Progenitor cell of endocrine pancreas (in vitro differentiated cells): ENCODE measurements at places on chromosomes 2 and 18.

- no peak for DNase-seq
Observed at GRCh38 chr2:127558911-127559310, 23.4 kb downstream of the MYO7B start.

DNA sequence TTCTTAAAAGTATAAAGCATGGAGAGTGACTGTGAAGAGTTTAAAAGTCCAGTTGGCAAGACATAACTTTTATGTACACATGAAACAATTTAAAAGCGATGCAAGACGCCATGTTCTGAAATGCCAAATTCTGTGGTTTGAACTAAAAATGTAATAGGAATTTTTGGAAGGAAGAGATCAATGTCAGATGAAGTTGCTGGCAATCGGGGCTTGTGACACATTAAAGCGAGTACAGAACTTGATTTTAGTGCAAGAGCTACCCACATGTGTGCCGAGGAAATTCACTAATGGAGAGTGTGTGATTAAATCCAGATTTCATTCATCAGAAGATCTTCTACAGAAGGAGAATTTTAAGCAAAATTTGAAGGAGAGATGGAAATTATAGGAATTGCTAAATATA is 220.2 kb upstream of the CCDC68 start:
- DNase-seq, result no peak

- DNase-seq, result no peak
Observed at GRCh38 chr18:42328931-42329330, 373.9 kb downstream of the PIK3C3 start.

DNA sequence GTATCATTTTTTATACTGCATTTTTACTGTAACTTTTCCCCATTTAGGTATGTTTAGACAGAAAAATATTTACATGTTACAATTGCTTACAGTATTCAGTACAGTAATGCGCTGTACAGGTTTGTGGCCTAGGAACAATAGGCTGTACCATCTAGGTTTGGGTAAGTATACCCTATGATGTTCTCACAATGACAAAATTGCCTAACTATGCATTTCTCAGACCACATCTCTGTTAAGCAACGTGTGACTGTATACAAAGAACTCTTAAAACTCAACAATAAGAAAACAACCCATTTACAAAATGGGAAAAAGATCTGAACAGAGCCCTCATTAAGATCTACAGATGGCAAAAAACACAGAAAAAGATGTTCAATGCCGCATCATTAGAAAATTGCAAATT is 29.4 kb downstream of the FAM210A start:
- no peak for DNase-seq

- DNase-seq, result no peak
Observed at GRCh38 chr2:217992061-217992460, 10.7 kb downstream of the TNS1 start.

DNA sequence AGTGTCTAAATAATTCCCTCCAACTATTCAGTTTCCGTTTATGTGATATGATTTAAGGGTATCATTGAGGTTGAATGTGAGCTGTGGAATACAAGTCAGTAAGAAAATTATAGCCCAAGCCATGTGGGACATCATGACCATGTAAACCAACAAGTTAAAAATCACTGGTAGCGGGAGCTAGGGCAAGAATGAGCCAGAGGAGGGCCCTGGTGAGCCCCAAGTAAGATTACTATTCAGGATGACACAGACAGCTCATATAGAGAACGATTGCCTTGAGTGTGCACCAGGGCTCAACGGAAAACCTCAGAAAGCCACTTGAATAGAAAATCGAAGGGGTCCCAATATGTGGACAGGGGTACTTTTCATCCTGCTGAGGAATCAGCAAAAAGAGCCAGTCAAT is 87.8 kb upstream of the RBMS1 start:
- no peak for DNase-seq

DNA sequence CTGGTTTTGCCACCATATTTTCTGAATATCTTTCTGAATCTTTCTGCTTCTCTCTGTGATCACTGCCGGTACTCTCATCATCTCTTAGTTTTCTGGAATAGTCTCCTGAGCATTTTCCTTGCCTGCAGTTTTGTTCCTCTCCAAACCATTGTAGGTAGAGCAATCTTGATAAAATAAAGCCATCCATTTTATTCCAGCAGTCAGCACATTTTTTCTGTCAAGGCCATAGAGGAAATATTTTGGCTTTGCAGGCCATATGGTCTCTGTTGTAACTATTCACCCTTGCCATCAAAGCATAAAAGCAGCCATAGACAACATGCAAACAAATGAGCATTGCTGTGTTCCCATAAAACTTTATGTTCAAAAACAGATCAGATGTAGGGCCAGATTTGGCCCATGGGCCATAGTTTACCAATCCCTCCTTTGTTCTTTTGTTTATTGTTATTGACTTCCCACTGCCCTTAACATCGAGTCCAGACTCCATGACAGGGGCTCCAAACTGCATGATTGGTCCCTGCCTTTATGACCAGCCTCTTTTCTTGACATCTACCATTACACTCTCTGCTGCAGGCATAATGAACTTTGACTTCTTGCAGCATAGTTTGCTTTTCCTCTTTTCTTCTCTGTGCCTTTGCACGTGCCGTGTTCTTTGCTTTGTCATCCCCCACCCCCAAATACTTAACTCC is 29.8 kb downstream of the TMEM87B start:
- no peak for DNase-seq

GRCh38 chr2:70796262-70796661 is 5.8 kb upstream of the FIGLA start:
- no peak for DNase-seq

- DNase-seq, result no peak
Observed at GRCh38 chr18:49723648-49724180, 89.6 kb downstream of the ACAA2 start.

DNA sequence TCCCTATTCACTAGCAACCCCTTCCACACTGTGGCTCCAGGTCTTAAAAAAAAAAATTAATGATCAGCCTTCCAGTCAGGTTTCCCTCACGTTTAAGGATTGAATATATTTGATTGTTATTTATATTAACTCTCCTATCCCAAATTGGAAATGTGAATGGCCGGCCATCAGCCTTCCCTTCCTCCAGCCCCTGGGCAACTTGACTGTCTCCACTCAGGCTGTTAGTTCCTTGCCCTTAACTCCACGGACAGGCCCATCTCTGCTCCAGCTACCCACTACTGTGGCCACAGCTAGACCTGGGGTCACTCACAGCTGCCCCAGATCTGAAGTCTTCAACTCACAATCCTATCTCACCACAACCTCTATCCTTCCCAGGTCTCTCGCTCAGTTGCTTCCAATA is 39.9 kb downstream of the THOC1 start:
- DNase-seq, result no peak

- no peak for DNase-seq
Observed at GRCh38 chr2:170696948-170697347, 18.2 kb upstream of the SP5 start.

DNA sequence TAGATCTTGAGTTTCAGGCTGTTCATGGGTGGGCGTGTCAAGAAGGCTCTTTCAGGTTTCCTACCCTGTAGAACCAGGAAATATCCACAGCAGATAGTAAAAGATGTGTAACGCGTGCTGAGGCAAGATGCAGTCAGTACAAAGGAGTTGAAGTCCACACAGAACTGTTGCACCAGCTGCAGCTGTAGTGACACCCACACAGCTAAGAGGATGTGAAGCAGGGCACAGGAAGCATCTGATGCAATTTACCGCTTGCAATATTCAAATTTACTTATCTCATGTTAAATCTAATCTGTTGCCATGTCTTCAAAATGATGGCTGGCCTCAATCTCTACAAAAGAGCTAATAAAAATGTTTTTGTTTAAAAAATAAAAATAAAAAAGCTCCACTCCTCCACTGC is 132.8 kb downstream of the ARHGAP15 start:
- no peak for DNase-seq

DNA sequence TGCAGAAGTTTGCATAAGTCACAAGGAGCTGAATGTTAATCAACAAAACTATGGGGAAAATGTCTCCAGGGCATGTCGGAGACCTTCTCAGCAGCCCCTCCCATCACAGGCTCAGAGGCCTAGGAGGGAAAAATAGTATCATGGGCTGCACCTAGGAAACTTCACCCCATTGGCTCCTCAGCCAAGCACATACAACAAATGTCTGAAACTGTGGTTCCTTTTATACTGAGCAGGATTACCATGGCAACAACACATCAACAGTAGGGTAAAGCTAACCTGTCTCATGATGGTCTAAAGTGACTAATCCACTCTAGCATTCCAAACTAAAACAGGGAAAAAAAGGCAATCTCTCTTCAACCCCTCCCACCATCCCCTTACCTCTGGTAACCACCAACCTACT is 3.2 kb upstream of the NEMP2 start:
- no peak for DNase-seq

GRCh38 chr18:48831113-48831759 is 119.5 kb downstream of the SMAD7 start:
- no peak for DNase-seq

GRCh38 chr2:16109821-16110310 is 169.5 kb downstream of the MYCN start:
- no peak for DNase-seq

- DNase-seq, result no peak
Observed at GRCh38 chr2:221970389-221970788, 328.4 kb downstream of the PAX3 start.

DNA sequence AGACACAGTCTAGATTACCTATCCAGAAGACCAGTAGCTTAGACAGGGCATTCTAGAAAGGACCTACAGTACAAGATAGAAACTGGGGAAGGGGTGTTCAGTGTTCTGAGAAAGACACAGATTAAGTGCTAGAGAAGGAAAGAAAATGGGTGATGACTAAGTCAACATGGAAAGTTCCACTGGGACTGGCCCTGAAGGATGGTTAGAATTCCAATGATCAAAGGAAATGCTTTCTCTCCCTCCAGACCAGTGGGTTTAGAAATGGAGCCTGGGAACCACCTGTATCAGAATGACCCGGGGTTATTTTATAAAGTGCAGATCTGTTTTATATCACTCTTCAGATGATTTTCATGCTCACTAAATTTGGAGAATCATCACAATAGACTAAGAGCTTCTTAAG is 5.8 kb upstream of the COLEC12 start:
- DNase-seq, result no peak

GRCh38 chr18:21090680-21091079 is 20.9 kb downstream of the ROCK1 start:
- DNase-seq, result no peak

DNA sequence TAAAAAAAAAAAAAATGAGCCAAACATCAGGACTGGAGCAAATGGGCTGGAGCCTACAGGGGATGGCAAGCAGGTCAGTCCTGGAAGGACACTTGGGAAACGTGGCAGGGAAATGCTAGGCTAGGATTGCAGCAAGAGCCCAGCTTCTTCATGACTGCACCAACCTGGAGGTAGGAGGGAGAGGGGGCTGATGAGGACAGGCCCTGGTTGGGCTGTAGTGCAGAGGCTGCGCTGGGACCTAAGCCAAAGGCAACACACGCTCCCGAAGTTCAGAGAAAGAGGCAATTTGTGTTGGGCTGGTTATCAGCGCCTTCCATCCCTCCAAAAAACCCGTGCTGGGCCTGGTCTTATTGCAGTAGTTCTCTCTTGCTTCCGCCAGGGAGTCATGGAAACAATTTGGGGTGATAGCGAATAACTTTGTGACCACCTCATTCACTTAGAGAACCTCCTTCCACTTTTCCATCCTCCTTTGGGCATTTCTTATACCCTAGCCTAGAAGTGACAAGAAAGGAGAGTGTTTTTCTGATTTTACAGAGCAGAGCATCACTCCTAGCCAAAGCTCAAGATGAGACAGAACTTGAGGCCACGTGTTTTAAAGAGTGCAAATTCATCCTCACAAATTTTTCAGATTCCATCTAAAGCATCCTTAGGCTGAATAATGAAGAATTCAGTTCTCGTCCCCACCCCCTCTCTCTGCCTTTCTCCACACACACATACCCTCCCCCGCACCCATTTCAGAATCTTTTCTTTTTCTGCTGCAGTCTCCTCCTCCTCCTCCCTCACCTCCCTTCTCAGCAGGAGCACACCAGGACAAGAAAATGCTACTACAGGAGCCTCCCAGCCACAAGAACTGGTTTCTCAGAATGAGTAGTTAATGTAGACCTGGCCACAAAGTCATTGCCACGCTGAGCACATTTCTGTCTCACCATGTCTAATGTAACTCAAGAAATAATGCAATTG is 82.5 kb upstream of the STPG4 start:
- no peak for DNase-seq

- DNase-seq, result no peak
Observed at GRCh38 chr2:216967889-216968288, 108.0 kb upstream of the TNP1 start.

- no peak for DNase-seq
Observed at GRCh38 chr2:163690896-163691295, 44.9 kb downstream of the FIGN start.

DNA sequence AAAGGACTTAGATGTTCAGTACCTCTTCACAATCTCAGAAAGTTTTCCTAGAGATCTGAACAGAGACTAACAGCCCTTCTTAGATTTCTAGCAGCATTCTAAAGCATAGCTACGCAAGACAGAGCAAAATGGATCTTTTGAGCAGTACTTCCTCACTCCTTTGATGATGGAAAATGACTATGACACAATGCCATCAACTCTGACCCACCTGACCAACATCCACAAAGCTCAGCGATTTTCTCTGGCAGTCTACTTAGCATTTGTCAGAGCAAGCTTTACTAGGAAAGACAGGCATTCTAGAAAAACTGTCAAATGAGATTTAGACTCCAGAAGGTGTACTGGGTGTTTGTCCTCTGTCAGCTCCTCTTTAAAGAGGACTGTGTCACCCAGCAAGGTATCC is 180.9 kb upstream of the ACVR2A start:
- no peak for DNase-seq

- DNase-seq, result no peak
Observed at GRCh38 chr2:106344302-106344701, 123.9 kb downstream of the RGPD3 start.

- DNase-seq, result no peak
Observed at GRCh38 chr2:239803766-239804115, 221.4 kb downstream of the NDUFA10 start.

DNA sequence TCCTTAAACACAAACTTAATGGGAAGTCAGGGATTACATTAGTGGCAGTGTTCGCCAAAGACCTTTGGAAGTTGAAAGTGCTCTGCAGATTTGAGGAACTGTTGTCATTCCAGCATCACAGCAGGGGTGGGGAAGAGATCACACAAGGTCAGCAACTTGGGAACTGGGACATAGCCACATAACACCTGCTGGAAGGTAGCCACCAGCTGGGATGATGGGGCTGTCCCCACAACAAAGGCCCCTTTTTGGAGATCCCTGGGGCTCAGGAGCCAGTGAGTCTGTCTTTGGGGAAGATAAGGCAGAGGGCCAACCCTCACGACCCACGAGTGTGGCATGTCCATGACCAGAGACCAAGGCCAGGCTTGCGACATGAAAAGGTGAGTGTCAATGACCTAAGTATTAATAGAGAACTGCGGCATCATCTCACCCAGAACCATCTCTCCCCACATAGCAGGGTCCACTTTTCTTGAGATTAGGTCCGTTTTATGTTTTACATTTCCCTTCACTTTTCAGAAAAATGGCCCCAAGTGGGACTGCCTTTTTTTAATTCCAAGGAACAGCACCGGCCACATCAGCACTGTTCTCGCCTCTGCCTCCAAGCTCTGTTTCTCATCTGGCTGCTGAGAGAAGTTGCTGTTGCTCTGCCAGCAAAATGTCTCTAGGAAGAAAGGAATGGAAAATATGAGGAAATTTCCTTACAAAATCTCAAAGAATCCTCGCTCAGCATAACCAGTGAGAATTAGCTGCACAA is 106.9 kb downstream of the GFPT1 start:
- DNase-seq, result no peak

- DNase-seq, result no peak
Observed at GRCh38 chr2:62099523-62100175, 96.3 kb upstream of the B3GNT2 start.
